NCI-H2171 (cell line): ENCODE measurements at places on chromosomes 11 and 22.

- no peak for DNase-seq
These were observed 23.3 kb downstream of the KCNJ5 start for GRCh38 chr11:128914216-128915148.

DNA sequence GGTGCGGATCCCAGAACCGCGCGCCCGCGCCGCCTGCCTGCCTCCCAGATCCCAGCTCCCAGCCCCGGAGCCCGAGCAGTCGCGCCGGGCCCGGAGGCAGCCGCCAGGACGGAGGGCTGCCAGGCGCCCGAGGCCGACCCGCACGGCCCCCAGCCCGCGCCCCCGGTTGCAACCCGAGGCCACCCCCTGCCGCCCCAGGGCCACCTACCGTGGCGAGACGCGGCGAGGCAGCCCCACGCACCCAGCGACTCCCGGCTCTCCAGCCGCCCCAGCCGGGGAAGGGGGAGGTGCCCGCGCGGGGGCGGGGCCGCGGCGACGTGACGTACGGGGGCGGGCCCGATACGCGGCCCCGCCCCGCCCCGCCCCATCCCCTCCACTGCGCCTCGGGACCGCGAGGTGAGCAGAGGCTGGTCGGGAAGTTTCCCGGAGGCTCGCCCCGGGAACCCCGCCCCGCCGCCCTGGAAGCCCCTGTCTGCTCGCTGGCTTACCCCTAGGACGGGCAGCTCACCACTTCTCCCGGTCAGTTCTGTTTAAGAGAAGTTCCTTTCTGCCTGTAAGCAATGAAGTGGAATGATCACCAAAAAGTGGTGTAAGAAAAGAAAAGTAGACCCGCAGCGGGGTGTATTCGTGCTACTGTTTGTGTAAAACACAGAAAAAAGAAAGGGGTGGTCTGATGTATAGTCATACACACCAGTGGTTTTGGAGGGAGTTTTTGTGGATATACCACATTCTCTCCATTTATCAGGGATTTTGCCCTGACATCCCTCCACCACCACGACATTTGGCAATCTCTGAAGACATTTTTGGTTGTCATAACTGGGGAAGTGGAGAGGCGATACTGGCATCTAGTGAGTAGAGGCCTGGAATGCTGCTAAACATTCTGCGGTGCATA lies at the start of gene TPST2:
TPST2 (minus strand) TSS at position 288 of the 892 bp plus-strand sequence. CDS start 48,502 bp downstream, outside the sequence.
- DNase-seq, result peak; percentile 81

- DNase-seq, result no peak
These were observed 1134.1 kb upstream of the CCDC90B start for GRCh38 chr11:84420271-84420670.

GRCh38 chr22:44366372-44367300 lies 53.9 kb upstream of the SHISAL1 start:
- no peak for DNase-seq

- DNase-seq, result no peak
These were observed 8.6 kb upstream of the EIF3M start for GRCh38 chr11:32575070-32575469.

DNA sequence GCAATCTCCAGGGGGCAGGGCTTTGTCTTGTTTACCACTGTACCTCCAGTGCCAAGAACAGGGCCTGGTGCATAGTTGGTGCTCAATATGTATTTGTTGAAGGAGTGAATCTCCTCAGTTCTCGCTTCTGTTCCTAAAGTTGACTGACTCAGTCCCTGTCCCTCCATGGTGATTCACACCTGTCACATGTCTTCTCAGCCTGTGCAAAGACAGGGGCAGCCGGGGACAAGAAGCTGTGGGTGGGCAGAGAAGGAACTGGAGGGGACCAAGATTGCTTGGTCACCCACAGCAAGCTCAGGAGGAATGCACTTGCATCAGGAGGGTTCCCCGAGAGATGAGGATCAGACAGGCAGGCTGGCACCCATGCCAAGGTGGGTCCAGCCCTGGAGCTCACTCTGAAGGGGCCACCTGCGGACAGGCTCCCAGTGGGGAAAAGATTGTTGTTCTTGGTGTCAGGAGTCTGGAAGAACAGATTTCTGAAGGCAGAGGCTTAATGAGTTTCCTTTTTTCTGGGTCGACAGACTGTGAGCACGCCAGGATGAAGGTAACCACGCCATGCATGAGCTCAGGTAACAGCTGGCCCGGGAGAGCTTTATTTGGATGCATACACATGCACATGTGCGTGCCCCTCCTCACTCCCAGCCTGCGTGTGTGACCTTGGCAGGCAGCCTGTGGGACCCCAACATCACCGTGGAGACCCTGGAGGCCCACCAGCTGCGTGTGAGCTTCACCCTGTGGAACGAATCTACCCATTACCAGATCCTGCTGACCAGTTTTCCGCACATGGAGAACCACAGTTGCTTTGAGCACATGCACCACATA lies 16.9 kb downstream of the IL17RA start:
- DNase-seq, result peak; percentile 81

GRCh38 chr11:74168838-74169237 lies 2.0 kb downstream of the C2CD3 start:
- DNase-seq, result no peak

DNA sequence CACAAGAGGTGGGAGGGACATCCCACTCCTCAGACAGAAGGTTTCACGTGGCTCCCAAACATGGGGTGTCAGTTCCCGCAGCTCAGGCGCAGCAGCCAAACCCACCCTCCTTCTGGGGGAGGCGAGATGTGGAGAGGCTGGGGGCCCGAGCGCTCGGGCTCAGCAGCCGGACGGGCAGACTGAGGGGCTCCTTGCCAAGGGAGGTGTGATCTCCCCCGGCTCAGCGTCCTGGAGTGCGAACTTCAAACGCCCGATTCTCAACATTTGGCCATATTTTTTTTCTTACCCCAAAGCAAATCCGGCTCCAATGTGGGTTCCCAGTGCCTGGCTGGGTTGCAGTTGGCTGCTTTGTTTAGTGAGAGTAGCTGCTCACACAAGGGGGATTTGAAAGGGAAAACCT lies 477.9 kb downstream of the MN1 start:
- no peak for DNase-seq

- DNase-seq, result no peak
These were observed 12.3 kb downstream of the PDGFD start for GRCh38 chr11:104151404-104152204.

- no peak for DNase-seq
These were observed 23.9 kb upstream of the ZC3H12C start for GRCh38 chr11:110069158-110069737.

- no peak for DNase-seq
These were observed 1496.5 kb downstream of the FAM181B start for GRCh38 chr11:81237139-81237538.

- DNase-seq, result peak; percentile 7
These were observed 35.0 kb upstream of the EHF start for GRCh38 chr11:34585735-34586487.

GRCh38 chr11:42967653-42968052 lies 344.1 kb upstream of the API5 start:
- DNase-seq, result no peak

GRCh38 chr11:27237643-27238042 lies 125.4 kb downstream of the CCDC34 start:
- no peak for DNase-seq

DNA sequence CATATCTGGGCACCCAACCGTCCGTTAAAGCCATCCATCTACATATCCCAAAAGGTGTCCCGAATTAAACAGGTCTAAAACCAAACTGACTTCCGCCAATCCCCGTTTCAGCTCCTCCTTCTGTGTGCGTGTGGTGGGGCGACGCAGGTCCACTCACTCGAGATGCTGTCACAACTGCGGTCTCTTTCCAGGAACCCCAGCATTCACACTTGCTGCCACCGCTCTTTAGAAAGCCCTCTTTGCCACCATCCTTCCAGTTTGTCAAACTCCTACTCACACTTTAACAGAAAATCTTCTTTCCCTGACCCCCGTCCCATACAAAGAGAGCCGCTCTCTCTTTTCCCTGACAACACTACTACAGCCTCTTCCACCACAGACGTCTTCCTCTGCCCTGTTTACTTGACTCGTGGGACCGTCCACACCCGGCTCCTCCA lies 467 bp downstream of the ESS2 start:
- no peak for DNase-seq

DNA sequence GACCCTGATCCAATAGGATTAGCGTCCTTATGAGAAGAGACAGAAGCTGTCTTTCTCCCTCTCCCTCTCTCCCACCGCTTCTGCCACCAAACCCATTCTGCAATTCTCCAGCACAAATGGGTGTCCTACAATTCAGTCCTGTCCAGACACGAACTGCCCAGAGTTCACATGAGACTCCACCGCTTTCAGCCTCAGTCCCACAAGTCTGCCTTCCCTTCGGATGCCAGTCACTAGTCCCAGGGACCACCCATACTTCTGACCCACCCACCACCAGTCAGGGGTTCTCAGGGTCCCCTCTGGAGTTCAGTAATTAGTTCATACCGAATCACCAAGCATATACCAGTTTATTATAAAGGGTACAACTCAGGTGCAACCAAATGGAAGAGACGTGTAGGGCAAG lies 73.6 kb downstream of the TRIM29 start:
- no peak for DNase-seq

DNA sequence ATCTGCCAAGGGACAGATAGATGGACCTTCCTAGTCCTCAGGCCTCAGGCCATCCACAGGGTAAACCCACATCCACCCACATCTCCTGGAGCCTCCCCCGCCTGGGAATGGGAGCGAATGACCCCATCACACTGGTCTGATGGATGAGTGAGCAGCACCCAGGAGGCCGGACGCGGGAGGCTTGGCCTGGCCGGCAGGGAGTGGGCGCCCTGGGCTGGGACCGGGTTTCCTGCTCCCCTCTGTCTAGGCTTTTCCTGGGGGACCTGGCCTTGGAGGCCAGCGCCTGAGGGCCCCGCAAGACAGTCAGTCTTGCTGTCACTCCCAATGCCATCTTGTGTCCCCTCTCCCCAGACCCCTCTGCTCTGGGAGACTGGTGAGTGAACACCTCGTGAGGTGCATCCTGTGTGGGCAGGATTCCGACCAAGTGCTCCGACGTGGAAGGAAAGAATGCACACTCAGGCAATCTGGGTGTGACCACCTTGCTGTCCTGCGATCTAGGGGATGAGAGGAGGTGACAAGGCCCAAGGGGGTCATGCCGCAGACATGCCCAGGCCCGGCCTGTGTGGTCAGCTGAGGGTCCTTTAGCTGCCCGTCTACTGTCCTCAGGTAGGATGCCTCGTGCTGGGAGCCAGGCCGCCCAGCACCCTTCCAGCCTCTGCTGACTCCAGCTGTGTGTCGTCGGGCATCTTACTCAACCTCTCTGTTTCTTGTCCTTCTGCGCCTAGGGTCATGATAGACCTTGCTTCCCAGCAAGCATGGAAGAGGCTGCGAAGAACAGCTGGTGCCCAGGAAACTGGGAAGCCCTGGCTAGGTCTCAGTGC lies 26.5 kb upstream of the WNT7B start:
- DNase-seq, result no peak

DNA sequence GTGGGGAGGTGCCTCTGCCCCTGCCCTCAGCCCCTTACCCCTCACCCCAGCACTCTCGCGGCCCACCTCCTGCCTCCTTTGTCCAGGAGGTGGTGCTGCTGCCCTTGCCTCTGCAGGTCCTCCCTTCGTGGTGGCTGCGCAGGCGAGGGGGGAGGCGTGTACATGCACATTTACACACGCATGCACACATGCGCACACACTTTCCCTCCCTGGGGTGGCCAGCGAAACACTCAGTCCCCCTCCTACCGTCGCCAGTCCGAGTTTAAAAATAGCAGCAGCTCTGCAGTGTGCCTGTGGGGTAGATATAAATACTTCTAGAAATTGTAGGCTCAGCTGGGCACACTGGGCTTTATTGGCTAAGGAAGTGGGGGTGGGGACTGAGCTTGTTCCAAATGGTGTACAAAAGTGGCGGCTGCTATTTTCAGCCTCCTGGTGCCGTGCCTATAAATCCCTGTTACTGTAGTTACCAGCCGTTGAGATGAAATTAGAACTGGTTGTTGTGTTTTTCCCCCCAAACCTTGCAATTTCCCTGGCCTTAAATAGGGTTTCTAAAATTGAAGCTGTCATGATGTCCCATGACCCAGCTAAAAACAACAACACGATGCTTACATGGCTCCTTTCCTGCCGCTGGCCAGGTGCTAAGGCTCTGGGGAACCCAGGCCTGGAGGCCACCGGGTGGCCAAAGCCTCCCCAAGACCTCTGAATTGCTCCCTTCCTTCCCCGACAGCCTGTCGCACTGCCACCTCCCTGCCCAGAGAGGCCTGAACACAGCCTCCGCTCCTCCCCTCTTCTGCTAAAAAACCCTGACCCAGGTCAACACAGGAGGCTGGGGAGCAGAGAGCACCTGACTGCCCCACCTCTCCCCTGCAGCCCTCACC lies 12.4 kb downstream of the PICK1 start:
- no peak for DNase-seq

DNA sequence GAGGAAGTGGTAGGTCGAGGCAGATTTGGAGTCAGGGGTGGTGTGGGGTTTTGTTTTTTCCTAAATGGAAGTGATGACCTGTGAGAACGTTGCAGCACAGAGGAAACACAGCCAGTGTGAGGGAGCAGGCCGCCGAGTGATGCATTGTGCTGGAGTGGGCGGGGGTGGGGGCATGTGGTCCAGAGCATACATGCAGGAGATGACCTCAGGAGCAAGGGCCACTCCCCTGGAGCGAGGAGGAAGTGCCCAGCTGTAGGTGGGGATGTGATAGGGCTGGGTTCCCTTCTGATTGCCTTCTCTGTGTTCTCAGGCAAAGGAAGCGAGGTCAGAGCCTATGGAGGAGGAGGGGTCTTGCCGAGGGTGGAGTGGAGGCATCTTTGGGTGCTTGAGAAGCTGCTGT lies 81.4 kb downstream of the PPP6R3 start:
- no peak for DNase-seq

DNA sequence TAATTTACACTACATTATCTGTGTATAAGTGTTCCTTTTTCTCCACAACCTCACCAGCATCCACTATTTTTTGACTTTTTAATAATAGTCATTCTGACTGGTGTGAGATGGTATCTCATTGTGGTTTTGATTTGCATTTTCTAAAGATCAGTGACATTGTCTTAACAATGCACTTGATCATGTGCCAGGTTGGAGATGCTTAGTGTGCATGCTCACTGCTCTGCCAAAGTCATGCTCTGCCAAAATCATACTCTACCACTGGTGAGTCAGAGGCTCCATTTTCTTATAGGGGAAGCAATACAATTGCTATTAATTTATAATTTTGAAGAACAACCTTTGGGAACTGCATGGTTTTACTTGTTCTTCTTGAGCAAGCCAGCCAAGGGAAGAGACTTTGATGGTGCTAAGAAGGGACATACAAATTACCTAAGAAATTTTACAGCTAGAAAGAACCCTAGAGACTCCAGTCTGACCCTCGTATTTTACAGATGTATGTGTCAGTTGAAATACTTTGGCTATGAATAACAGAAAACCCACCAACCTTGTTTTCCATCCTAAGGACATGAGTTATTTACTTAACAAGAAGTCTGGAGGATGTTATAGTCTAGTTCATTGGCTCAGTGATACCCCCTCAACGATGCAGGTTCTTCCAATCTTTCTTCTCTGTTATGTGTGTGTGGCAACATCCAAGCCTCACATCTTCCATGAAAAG lies 368.9 kb downstream of the DDX10 start:
- no peak for DNase-seq

GRCh38 chr11:15815246-15816195 lies 540.8 kb downstream of the SOX6 start:
- no peak for DNase-seq
